ENCODE measurements at places on chromosomes 12 and 14.

DNA sequence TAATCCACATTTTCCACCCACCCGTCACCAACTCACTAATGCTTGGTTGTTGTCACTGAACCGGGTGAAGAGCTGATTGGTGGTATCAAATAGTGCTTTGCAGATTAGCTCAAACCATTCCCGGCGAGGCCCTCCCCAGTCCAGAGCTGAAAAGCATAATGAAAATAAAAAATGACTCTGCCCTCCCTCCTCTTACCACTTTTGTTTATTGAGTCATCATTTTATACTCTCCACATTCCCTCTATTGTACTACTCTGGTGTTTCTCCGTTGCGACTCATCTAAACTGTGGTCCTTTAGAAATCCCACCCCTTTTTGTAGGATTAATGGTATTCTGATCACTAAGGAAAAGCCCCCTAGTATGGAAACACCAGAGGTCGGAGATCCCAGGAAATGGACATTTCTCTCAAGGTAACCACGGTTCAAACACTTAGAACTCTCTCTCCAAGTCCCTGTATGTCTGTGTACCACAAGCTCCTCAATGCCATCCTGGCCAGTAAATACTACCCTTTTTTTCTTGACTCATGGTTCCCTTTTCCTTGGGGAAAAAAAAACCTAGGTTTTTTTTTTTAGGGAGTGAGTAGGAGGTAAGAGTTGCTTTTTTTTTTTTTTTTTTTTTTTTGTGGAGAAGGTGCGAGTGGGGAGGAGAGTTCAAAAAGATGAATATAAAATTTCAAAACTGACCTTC is 42.0 kb downstream of the AREL1 start:
- peak; percentile 30 for DNase-seq

GRCh38 chr12:56932867-56933266 is 1.3 kb downstream of the SDR9C7 start:
- DNase-seq, result no peak

DNA sequence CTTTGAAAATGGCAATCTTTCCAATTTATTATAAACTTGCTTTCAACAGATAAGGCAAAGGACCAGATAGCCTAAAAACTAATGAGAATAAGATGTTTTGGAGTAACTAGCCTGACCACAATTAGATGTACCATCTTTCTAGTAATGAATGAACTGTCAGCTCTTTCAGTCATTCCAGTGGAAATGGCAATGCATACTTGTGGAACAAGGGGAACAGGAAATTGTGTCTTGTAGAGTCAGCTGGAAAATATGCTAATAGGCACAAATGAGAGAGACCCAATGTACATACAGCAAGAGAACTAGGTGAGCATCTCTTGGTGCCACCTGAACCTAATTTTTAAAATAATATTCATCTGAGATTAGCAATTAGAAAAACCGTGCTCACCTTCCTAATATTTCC is 76.1 kb upstream of the GPHB5 start:
- DNase-seq, result peak; percentile 7

DNA sequence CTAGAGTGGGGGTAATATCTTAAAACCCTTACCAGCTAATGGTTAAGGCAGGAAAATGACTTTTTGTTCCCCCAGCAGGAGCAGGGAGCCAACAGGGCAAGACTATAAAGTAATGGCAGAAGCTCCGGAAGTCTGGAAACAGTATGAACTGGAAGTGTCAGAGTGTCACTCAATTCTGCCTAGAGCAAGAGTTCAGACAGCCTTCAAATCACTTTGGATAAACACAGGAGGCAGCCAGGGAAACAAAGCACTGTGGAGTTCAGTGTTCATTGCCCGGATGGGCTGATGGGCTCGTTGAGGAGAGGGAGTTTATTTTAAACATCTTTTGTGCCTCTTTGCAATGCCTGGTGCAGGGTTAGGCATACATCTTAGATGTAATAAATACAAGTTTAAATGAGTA is 16.5 kb upstream of the DYRK2 start:
- DNase-seq, result no peak

- DNase-seq, result no peak
Measured at GRCh38 chr12:45315462-45315861, 99.6 kb downstream of the ANO6 start.

GRCh38 chr14:92729634-92730358 is 18.6 kb downstream of the LGMN start:
- peak; percentile 38 for DNase-seq

DNA sequence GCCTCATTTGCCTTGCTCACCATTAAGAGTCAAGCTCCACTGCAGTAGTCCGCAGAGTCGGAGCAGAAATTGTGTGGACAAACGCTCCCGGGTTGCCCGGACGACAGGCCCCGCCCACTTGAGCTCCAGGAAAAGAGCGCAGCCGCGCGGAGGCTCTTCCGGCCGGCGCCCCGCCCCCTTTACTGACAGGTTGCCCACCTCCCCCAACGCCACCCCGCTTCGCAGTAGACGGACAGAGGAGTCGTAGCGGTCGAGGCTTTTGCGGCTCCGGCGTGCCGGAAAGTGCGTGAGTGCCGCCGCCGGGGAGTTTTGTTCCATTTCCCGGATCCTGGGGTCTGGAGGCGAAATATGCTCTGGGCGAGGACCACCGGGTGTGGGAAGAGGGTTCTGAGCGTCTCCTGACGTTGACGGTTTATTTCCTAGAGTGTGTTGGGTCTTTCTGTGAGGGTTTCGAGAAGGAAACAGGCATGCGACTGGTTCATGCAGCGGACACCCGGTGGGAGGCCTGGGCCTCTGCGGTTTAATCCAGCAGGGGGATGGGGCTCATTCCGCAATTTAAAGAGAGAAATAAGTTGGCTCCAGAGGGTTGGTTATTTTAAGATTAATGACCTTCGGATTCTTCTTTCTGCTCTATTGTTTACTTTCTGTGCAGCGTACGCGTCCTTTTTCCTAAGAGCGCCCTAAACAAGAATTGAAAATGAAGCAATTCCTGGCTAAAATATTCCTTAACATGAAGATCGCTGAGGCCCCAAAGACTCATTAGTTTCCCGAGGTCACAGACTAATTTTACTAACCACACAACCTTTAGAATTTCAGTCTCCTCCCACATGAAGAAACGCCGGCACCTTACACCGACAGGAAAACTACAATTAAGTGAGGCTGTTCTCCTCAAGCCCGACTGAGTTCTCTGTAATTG is at the start of the genes DNAI7 and ETFRF1:
Gene DNAI7 (minus strand): TSS at position 105 of the 916 bp plus-strand sequence. CDS start 82 bp downstream, at position 23.
Gene ETFRF1 (plus strand): TSS at position 182 of the 916 bp plus-strand sequence. CDS start 8,720 bp downstream, outside the sequence.
- DNase-seq, result peak; percentile 98

- DNase-seq, result no peak
Measured at GRCh38 chr14:103476631-103477030, 46.0 kb downstream of the CKB start.

DNA sequence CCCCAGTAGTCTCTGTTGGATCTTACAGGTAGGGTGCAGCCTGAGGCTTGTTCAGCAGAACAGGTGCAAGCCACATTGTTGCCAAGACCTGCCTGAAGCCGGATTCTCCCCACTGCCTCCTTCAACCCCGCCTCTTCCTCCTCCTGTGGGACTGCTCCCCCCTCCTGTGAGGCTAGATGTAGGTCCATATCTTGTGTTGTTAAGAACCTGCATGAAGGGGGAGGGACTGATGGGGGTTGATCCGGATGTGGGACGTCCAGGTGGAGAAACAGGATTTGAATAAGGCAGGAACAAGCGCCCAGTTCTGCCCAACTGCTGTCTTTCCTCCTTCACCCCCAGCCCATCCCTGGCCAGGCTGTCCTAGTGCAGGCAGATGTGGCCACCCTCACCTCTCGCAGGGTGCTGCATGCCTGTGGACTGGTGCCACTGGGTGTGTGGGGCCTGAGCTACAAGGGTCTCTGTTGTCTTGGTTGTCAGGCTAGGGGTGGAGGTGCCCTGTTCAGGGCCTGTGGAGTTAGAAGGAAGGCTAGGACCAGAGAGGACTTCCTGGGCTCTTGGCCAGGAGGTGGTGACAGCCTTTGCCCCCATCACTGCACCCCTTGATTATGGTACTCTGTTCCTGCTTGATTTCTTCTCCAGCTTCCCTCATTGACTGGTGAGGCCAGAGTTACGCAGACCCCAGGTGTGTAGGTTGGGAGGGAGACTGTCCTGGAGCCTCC is 1.4 kb downstream of the NR4A1 start:
- peak; percentile 10 for DNase-seq

GRCh38 chr12:121514184-121514742 is 66.6 kb downstream of the KDM2B start:
- no peak for DNase-seq

GRCh38 chr14:22487401-22487800 is 101.6 kb downstream of the DAD1 start:
- peak; percentile 14 for DNase-seq

DNA sequence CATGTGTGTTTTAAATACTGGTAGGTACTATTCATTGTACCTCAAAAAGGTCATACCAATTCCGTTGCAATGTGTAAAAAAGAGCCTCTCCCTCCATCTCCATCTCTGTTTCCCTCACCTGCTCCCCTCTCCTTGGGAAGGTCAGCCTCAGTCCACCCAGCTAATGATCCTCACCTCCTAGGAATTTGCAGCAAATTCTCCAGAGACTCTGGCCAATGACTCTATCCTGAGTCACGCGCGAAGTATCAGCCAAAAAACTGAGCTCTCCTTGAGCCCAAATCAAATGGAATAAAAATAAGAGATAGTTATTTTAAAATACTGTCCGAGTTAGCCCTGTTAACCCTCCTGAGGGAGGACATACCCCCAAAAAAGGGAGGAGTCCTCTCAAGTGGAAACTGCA is 148.4 kb downstream of the DPF3 start:
- peak; percentile 86 for DNase-seq

GRCh38 chr14:81085596-81085995 is 130.2 kb downstream of the TSHR start:
- DNase-seq, result no peak

- no peak for DNase-seq
Measured at GRCh38 chr14:32202491-32202997, 525 bp downstream of the RNU6-8 start.

- DNase-seq, result no peak
Measured at GRCh38 chr12:100967189-100967588, 172.6 kb downstream of the ANO4 start.

DNA sequence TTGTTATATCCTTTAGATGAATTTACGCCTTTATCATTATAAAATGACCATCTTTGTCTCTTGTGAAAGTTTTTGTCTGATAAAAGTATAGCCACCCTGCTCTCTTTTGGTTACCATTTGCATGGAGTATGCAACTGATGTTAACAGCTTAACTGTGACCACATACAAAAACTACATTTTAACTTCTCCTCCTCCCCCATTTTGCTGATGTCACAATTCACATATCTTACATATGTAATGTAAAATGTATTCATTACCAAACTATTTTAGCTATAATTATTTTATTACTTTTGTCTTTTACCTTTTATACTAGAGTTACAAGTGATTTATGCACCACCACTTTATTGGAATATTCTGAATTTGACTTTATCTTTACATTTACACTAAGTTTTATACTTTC is 184.5 kb upstream of the NPAS3 start:
- DNase-seq, result no peak

DNA sequence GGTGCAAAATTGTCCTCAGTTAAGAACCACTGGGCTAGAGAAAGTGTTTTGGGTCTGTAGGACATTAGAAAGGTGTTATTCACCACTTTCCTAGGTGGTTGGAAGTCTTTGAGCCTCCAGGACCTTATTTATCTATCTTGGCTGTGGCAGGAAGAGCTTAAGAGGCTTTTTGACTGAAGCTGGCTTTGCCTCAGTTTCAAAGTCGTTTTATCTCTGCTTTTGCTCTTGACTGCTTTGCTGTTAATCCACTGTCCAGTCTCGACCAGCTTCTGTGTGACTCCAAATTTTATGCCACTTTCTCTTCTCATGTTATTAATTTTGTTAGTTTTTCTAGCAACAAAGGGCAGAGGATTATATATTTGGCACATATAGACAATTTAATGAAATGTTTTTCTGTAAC is 60.3 kb downstream of the PPHLN1 start:
- DNase-seq, result no peak

DNA sequence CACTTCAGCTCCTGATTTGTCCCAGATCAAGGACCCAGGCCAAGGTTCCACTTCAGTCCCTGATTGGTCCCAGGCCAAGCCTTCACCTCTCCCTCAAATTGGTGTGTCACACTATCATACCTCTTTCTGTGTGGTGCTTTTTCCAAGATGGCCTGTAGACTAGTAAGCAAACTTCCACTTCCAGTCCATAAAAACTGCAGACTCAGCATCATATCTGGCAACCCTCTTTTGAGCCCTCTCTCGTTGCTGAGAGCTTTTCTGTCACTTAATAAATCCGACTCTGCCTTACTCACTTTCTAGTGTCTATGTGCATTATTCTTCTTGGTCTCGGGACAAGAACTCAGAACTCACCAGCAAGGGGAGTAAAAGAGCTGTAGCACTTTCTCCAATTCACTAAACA is 1395.1 kb downstream of the LRFN5 start:
- DNase-seq, result no peak

- DNase-seq, result no peak
Measured at GRCh38 chr12:19397534-19397933, 41.8 kb upstream of the AEBP2 start.

- no peak for DNase-seq
Measured at GRCh38 chr12:113891739-113892520, 74.2 kb downstream of the RBM19 start.
